ENCODE measurements at places on chromosomes 16 and 17. TPM values are rescaled to one million over a fixed set of nuclear protein-coding genes. Genes with fewer than 3 reads are reported as not detected.

PMFBP1 gene
- 3.1 TPM for polyA plus RNA-seq

KCNJ18 gene
- polyA plus RNA-seq = not detected

GSDMA gene
- polyA plus RNA-seq = not detected

C16orf95 gene
- 4.7 TPM for polyA plus RNA-seq

TBC1D3E gene
- polyA plus RNA-seq = not detected

BRIP1 gene
- 0.15 TPM for polyA plus RNA-seq

SMURF2 gene
- 3.0 TPM for polyA plus RNA-seq

ARL17A gene
- polyA plus RNA-seq = 4.9 TPM

USH1G gene
- 0.08 TPM for polyA plus RNA-seq

IGFALS gene
- polyA plus RNA-seq = 8.2 TPM

CFAP119 gene
- polyA plus RNA-seq = 21.4 TPM

TBC1D3G gene
- polyA plus RNA-seq = 0.85 TPM

CCDC154 gene
- polyA plus RNA-seq = 7.8 TPM

WSCD1 gene
- 1.2 TPM for polyA plus RNA-seq

FSCN2 gene
- polyA plus RNA-seq = 15.3 TPM

KRT24 gene
- 0.08 TPM for polyA plus RNA-seq

ACSM5 gene
- 1.0 TPM for polyA plus RNA-seq

TAC4 gene
- polyA plus RNA-seq = not detected

SLC22A31 gene
- polyA plus RNA-seq = 3.8 TPM

SOST gene
- polyA plus RNA-seq = not detected

ASGR1 gene
- polyA plus RNA-seq = 2.6 TPM

SLC2A4 gene
- 1.8 TPM for polyA plus RNA-seq

TBX6 gene
- 3.6 TPM for polyA plus RNA-seq

LGALS9C gene
- polyA plus RNA-seq = not detected

SLC38A8 gene
- polyA plus RNA-seq = 0.38 TPM

APOBR gene
- 1.5 TPM for polyA plus RNA-seq

OTOP2 gene
- not detected for polyA plus RNA-seq

CFAP97D1 gene
- polyA plus RNA-seq = not detected

SMIM22 gene
- 367 TPM for polyA plus RNA-seq

TMC7 gene
- 0.42 TPM for polyA plus RNA-seq

ADAD2 gene
- 2.4 TPM for polyA plus RNA-seq

SLC16A3 gene
- 3.5 TPM for polyA plus RNA-seq

SAMD14 gene
- 0.80 TPM for polyA plus RNA-seq

TMEM220 gene
- polyA plus RNA-seq = 9.2 TPM

DNAH9 gene
- polyA plus RNA-seq = 2.1 TPM

HSD11B2 gene
- 7.7 TPM for polyA plus RNA-seq

TEDC2 gene
- polyA plus RNA-seq = 1.1 TPM

ENO3 gene
- 17.0 TPM for polyA plus RNA-seq

ORAI3 gene
- 9.5 TPM for polyA plus RNA-seq

CASKIN2 gene
- polyA plus RNA-seq = 12.1 TPM

KCNJ2 gene
- 0.38 TPM for polyA plus RNA-seq

HOXB1 gene
- polyA plus RNA-seq = not detected

CDRT15L2 gene
- not detected for polyA plus RNA-seq

EVI2B gene
- polyA plus RNA-seq = 1.1 TPM

MRPS7 gene
- 23.3 TPM for polyA plus RNA-seq

HSPB9 gene
- 0.85 TPM for polyA plus RNA-seq

ACSM2A gene
- polyA plus RNA-seq = 0.56 TPM

CSH1 gene
- polyA plus RNA-seq = not detected

CCDC137 gene
- polyA plus RNA-seq = 50.4 TPM

CACNB1 gene
- 6.8 TPM for polyA plus RNA-seq

CDC27 gene
- polyA plus RNA-seq = 6.5 TPM

C17orf100 gene
- 5.8 TPM for polyA plus RNA-seq

Measured in pancreas (tissue), 10 donors.